ENCODE measurements at places on chromosomes 16 and 17.

DNA sequence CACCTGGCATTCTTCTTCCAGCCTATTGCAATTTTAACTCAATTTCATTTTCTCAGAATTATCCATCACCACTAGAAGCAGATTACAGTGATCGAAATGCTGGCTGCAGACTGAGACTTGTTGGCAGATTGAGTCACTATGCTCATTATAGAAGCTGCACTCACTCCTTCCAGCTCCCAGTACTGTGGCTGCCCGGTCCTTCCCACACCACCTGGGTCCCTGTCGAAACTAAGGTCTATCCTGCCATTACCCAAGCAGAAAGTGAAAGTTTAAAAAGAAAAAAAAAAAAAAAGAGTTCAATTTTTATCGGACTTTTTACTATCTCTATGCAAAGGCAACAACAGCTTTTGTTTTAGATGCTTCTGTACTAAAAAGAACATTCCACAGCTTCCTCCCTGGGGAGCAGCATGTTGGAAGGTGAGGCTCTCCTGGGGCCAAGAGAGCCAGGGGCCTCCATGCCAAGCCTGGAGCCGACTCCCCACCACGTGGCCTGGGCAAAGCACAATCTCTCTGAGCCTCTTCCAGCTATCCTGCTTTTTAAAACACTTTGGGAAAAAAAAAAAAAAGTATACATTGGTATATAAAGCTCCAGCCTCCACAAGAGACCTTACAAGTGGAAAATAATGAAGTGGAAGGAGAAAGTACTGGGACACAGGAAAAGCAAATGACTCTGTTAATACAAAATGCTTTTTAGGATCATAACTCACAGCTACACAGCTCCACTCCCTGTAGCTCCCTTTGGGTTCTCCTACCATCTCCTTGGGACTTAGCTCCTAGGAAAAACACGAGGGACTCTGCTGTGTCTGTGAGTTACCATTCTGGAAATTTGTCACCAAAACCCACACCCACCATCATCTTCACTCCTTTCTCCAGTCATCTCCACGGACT, 77.8 kb downstream of the USP31 start:
- no peak for DNase-seq

DNA sequence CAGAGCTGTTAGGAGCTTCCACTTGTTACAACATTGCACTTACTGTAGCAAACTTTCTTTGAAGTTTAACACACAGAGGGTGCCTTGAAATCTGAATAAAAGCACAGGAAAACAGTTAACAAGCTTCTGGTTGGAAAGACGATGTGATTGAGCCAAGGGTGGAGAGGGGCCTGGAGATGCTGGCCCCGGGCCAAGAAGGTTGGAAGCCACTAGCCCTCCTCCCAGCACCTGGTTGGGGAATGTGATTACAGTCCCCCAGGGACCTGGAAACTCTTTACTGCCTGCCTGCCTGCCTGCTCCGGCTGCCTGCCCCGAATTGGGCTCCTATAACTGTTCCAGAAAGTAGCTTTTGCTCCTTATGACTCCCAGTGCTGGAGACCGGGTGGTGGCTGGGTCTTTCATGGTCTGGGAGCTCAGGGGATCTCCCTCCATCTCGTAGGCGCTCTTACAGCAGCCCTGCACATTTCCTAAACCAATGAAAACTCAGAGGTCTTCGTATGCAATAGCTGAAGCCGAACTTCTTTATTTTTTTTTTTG, 48.0 kb upstream of the ZFHX3 start:
- DNase-seq: no peak

DNA sequence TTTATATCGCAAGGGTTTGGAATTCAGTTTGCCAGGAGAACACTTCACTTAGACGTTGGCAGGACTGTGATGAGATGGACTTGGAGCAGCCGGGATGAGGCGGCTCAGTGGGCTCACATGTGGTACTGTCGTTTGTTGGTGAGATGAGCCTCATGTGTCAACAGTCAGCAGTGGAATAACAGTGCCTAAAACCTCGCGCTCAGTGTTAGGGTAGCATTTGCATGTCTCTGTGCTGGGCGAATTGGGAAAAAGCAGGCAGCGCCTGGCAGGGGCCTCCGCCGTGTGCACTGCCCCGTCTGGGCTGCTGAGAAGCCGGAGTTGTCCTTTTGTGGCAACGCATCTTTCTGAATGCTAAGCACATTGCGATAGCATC, 49.7 kb downstream of the CRISPLD2 start:
- no peak for DNase-seq

- DNase-seq: no peak
These were observed 6.8 kb upstream of the SMTNL2 start for GRCh38 chr17:4577386-4577993.

- no peak for DNase-seq
These were observed 108.4 kb upstream of the METRNL start for GRCh38 chr17:82970818-82971590.

DNA sequence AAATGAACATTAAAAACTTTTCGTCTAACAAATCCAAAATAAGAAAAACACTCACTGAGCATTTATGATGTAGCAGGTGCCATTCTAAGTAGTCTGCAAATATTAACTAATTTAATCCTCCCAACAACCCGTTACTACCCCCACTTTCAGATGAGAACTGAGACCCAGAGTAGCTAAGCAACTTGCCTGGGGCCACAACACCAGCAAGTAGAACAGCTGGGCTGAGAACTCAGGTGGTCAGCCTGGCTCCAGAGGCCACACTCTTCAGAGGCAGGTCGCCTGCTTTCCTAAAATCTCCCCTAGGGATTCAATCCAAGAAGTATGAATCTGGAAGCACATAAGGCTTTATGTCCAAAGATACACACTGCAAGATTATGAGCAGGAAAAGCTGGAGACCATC, 6.2 kb downstream of the MBTPS1 start:
- DNase-seq: no peak

- DNase-seq: no peak
These were observed 1.7 kb downstream of the HOXB1 start for GRCh38 chr17:48528936-48529682.
